GM12891 (cell line): ENCODE measurements at places on chromosomes 6 and 20.

DNA sequence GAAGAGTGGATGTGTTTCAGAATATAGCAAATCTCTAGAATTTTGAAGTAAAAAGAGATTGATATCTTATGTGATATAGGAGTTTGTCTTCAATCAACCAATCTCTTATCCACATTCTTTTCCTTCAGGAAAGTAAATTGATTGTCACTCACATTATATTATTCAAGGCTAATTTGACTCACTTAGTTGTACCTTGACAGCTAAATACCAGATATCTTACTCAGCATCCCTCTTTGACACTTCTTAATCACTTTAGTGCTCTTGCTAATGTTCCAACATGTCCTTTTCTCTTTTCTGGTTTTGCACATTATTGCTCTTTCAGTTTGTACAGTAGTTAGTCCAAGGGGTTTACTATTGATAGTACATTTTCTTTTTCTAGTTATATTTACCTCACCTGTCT lies 286.9 kb upstream of the PTCHD4 start:
- DNase-seq: no peak

- peak; percentile 83 for DNase-seq
Measured at GRCh38 chr6:35240838-35241801, 18.4 kb upstream of the ZNF76 start.

DNA sequence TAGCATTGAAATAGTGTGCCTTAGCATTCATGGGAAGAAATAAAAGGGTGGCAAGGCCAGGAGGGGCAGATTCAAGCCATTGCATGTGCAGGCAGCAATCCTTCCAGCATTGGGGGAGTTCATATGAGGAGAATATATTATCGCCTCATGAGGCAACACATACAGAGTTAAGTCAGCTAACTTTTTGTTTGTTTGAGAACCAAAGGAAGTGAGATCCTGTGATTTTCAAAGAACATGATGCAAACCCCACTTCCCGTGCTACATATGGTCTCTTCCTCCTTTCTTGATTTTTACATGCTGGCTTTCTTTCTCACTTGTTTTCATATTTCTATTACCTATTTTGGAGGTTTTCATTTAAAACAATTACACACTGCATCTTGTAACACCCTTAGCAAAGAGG lies 579.7 kb upstream of the ARID1B start:
- no peak for DNase-seq

GRCh38 chr6:135226537-135226936 lies 45.4 kb downstream of the MYB start:
- peak; percentile 14 for DNase-seq

GRCh38 chr20:15039088-15039752 lies 701.8 kb upstream of the FLRT3 start:
- DNase-seq: no peak

DNA sequence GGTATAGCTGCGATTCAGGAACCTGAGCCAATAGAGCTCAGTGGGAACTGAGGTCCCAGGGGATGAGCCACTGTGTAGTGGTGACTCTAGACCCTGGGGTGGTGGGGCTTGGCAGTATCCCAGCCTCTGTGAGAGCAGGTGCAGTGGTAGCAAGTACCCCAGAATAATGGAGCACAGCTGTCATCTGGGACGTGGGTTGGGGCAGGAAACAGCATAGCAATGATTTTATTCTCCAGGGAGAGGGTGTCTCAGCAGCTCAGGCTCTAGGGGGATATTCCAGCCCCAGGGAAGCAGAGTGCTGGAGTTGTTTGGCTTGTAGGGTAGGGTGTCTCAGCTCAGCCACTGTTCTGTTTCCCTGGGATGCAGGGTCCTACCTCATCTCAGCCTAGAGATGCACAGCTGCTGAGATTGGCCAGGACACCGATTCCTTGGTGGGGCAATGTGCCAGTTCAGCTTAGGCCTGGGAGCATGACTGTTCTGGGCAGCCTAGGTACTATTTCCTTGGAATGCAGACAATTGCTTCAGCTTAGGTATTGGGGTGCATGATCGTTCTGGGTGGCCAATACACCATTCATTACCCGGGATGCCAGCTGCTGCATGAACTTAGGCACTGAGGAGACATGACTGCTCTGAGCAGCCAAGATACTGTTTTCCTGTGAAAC lies 34.0 kb upstream of the NUP153 start:
- no peak for DNase-seq

DNA sequence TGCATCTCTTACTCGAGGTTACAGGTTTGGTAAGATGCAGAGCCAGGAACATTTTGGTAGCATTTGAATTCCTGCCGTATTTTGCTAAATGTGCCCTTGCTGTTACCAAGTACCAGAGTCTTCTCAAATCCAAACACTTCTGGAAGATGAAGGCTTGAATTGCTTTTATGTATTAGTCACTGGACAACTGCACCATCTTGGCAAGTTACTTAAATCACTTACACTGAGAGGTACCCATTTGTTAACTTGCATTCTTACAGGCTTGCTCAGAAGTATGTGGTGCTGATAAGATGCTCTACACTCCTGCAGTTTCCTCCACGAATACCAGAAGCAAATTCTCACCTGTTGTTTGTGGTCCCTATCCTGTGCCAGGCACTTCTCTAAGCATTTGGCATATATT lies 12.7 kb downstream of the IL22RA2 start:
- DNase-seq: no peak

GRCh38 chr6:5517796-5518195 lies 256.5 kb downstream of the FARS2 start:
- DNase-seq: no peak

DNA sequence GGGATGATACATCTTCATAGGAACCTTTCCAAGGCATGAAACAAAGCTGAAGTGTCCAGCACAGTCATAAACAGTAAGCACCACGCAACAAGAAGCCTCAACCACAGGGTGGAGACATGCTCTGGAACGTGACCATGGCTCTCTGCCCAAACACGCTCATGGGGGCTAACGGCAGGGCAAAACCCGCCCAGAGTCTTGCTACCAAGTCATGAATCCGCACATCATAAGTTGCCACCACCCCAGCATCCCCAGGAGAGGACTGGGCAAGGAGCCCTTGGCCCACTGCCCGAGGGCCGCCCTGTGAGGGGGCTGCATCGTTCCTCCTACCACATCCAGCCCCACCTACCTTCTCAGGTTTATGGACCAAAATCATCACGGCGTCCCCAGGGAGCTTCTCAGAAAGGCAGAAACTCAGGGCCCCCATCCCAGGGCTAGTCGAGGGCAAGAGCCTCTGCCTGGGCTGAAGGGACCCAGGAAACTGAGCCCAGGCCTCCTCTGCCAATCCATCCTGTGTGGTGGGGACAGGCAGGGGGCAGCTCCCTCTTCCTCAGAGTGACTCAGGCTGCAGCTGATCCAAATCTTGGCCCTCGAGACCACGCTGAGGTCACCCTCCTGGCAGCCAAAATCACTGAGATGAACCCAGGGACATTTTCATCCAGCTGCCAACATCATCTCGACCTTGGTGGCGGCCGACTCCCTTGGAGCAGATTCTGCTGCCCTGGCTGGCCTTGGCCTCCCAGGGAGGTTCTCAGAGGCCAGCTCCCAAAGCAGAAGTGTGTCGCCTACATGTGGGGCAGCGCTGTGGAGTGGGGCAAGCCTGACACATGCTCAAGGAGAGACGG lies 42.6 kb downstream of the BMP7 start:
- DNase-seq: no peak

DNA sequence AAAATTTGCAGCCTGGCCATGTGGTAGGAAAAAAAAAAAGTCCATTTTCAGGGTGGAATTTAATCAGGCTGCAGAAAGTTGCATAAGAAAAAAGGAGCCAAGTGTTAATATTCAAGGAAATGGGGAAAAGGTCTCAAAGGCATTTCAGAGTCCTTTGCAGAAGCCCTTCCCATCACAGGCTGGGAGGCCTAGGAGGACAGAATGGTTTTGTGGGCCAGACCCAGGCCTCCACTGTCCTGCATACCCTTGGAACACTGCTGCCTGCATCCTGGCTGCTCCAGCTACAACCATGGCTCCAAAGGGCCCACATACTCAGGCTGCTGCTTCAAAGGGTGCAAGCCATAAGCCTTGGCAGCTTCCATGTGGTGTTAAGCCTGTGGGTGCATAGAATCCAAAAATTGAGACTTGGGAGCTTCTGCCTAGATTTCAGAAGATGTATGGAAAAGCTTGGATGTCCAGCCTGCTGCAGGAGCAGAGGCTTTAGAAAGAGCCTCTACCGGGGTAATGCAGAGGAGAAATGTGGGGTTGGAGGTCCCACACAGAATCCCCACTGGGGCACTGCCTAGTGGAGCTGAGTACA lies 239.0 kb upstream of the STXBP5 start:
- no peak for DNase-seq

DNA sequence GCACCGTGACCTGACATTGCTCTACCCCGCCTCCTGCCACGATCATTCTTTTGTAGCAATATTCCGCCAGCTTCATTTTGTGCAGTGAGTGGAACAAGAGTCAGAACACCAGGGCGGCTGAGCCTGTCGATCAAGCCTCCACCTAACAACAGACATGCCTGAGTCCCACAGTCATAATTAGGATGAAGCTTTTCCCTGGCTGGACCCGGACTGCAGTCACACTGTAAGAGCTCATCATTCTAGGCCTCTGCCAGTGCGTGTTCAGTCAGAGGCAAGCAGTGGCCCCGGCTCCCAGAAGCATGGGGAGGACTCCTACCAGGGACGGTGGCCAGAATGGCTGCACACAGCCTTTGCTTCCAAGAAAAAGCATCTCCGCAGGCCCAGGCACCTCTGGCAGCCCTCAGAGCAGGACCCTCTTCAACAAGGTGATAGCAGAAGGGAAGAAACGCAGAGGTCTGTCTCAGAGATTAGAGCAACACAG lies 23.2 kb upstream of the UNC93A start:
- no peak for DNase-seq

- no peak for DNase-seq
Measured at GRCh38 chr6:121032268-121033006, 301.8 kb downstream of the TBC1D32 start.

DNA sequence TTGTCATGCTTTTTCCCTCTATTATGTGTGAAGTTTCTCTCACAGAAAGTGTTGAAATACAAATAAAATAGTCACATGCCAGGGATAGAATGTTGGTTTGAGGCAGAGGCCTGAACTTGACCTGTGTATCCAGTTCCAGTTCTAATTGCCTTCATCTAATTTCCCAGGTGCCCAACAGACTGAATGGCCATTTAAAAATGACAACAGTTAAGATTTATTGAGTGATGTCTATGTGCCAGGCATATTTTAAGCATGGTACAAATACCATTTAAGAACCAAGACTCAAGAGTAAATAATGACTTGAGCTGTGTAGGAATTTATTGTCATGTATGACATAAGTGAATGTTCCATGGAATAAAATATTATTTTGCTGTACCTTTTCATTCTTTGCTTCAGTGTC lies 87.6 kb upstream of the EMILIN3 start:
- no peak for DNase-seq

GRCh38 chr6:33783781-33784520 lies 5.0 kb downstream of the LEMD2 start:
- no peak for DNase-seq

DNA sequence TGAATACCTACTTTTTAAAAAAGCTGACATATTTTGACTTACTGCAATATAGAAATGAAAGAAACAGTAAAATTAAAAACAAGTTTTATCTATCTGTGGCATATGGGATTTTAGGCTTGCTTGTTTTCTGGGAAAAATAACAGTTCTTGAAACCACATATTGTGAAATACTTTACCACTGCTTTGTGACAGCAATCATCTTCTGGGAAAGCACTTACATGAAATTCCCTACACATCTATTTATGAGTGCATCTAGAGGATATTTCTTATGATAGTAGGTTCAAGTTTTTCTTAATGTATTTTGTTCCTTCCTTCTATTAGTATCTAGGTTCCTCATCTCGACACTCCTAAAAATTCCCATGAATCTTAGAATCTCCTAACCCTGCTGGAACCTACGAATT lies 75.2 kb downstream of the STXBP5 start:
- no peak for DNase-seq

DNA sequence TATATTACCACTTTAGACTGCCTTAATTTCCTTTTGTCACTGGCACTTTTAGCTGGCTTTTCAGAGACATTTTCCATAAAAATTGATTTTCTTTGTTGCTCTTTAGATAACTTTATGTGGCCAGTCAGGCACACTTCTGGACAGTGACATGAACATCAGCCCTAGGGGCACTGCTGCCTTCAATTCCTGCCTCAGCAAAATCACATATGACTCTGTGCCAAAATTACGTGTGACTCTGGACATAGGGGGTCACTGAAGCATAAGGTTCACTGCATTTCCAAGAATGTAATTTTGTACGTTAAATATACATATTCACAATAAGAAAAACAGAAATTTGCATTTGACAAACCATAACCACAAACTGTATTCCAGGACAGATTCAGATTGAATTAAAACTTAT lies 66.5 kb downstream of the ESF1 start:
- DNase-seq: no peak

DNA sequence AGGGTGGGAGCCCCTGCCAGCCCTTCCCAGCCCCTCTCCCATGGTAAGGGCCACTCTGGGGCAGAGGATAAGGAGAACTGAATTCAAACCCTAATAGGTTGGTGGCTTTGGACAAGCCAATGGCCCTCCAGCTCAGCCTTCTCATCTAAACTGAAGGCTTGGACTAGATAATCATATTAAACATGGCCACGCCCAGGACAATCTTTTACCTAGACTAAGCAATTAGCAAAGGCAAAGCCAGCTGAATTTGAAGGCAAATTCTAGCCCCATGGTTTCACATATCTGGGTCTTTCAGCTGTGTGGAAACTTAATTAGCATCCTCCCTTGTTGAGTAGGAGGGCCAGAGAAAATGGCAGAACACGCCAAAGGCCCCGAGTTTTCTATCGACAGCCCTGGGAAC lies 10.7 kb downstream of the SLC22A23 start:
- DNase-seq: no peak

- no peak for DNase-seq
Measured at GRCh38 chr20:58818586-58819285, 32.0 kb downstream of the GNAS-AS1 start.

GRCh38 chr6:122747573-122747972 lies 31.9 kb upstream of the FABP7 start:
- no peak for DNase-seq

GRCh38 chr6:2102966-2103365 lies 142.4 kb downstream of the GMDS start:
- no peak for DNase-seq

DNA sequence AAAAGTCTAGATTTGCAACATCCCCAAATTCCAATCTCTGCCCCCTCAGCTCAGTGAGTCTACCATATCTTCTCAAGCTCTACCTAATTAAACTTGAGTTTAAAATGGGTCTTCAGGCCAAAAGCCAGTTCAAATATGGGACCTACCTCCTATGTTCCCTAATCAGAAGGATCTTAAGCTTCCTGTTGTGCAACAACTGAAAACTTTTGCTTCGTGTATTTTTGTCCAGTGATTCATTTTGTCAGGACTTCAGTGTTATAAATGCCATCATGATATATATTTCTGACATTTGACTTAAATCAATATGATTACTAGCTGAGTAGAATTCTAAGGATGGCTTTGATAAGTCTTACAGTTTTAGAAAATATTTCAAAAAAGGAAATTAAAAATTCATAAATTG lies 622.6 kb upstream of the PTCHD4 start:
- DNase-seq: no peak

GRCh38 chr20:3820901-3821727 lies 767 bp downstream of the AP5S1 start:
- DNase-seq: no peak

- DNase-seq: no peak
Measured at GRCh38 chr6:39684790-39685488, 40.3 kb downstream of the KIF6 start.

GRCh38 chr6:50289366-50289765 lies 239.6 kb upstream of the DEFB112 start:
- no peak for DNase-seq
